T-helper 9 cell (primary cell): ENCODE measurements at places on chromosomes 2 and 18.

DNA sequence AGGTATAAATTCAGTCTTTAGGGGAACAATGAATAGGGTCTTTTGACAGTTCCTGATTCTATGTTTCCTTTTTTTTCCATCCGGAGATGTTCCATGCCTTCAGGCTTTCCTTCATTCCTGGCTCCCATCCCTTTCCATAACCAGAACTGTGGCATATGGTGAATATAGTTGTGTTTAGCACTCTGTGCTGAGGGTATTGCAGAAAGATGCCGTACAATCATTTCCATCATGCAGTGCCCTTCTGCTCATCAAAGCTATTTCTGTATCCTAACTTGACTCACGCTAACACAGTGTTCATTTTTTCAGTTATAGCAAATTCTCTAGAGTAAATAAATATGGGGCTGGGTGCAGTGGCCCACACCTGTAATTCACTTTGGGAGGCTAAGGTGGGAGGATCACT lies 131.9 kb upstream of the EML6 start:
- no peak for DNase-seq

DNA sequence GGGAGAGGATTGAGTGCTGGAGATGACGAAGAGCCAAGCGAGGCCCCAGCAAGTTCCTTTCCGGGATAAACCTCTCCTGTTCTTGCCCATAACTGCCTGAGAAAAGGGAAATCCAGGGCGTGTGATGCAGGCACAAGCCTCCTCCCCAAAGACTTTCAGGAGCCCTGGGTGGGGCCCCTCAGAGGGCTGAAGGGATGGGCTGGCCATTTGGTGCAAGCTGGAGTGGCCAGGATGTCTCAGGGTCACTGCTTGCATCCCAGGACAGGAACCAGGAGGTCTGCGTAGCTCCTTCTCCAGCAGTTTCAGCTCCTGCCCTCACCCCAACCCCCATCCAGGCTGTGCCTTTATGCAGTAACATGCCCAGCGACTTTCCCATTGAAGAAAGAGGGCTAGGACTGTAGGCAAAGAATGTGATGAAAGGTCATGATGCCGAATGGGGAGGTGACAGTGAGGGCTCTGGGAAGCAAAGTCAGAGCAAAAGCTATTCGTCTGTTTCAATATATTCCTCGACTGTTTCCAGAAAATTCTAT lies 80.2 kb downstream of the PXDN start:
- no peak for DNase-seq

GRCh38 chr2:63903003-63903402 lies 61.3 kb downstream of the UGP2 start:
- DNase-seq, result no peak

DNA sequence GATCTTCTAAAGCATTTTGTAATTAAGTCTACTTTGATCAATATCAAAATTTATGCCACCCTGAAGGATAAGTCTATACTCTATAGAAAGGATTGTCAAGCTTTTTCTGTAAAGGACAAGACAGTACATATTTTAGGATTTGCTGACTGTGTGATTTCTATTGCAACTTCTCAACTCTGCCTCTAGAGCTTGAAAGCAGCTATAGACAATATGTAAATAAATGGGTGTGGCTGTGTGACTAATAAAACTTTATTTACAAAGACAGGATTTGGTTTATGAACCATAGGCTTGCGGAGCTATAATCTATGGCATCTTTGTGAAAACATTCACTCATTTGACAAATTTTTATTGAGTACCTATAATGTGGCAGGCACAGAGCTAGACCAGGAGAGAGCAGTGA lies 18.4 kb downstream of the UPP2 start:
- no peak for DNase-seq

DNA sequence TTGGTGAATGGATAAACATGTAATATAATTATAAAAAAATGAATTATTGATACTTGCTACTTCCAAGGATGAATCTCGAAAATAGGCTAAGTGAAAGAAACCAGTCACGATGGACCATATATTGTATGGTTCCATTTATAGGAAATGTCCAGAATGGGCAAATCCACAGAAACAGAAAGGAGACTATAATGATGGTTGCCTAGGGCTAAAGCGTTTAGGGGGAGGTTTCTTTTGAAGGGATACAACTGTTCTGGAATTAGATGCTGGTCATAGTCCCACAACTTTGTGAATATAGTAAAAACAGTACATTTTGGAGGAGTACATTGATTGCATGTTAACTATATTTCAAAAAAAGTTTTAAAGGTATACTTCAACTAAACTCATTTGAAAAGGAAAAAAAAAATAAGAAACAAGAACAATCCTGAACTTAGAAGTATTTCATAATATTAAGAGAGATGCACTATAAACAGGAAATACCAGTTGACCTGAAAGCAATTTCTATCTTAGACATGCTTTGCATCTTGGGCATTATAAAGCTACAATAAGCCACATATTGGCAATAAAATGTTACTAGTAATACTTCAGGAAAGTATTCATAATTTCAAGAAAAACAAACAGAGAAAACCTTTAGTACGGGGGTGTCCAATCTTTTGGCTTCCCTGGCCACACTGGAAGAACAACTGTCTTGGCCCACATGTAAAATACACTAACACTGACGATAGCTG lies 130.0 kb downstream of the C2orf74 start:
- DNase-seq, result no peak

- no peak for DNase-seq
These were observed 79.6 kb upstream of the UBXN4 start for GRCh38 chr2:135662088-135662487.

- no peak for DNase-seq
These were observed 26.7 kb upstream of the ALLC start for GRCh38 chr2:3631161-3631850.

DNA sequence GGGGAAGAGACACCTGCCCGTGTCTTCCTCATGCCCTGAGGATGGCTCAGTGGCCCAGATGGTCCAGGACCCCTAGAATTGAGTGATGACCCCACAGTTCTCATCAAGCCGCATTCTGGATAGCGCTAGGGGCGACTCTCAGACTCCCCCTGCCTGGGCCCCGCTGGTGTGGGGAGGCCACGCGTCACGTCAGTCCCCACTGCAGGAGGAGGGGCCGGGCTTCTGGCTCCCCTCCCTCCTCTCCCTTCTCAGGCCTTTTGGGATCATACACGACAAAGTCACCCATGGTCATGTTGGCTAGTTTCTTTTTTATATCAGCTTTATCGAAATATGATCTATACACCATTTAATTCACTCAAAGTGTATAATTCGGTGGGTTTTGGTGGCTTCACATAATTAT lies 61.5 kb downstream of the NFATC1 start:
- no peak for DNase-seq
